SIG-M5 (cell line): ENCODE measurements at places on chromosomes 13 and 19.
A peak's percentile ranks its signal among the peaks of the same experiment; 100 is the strongest.

DNA sequence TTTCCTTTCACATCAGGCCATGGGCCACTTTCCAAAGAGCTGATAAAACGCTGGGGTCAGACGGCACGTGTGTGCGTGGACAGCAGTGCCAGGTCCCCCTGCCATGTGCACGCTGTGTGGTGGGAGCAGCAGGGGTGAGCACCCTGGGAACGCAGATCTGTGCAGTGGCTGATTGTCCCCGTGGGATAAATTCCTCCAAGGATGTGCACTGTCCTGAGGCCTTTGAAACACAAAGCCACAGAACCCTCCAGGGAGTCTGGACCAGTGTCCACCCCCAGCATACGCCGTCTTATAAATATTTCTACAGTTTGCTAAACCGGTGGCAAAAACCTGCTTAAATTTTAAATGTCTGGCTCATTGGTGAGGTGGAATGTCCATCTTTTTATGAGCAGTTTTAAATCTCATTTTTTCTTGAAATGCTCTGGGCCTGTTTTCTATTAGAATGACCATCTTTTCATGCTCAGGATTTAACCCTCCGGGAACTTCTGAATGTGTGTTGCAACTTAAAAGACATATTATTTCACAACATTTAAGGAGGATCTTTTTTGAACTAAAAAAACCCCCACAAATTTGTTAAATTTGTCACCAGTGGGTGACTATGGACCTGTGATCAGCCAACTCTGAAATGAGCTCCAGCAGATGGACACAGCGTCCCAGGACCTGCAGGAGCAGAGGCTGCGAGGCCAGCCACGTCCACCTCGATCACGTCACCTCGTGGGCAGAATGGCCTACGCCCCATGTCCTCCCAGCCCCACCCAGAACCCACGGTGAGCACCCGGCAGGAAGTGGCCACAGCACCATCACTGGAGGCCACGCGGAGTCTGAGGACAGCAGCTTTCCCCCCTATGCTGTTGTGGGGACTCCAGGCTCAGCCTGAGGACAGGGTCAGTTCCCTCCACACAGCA lies 68.6 kb downstream of the RASA3 start:
- no peak for DNase-seq

- no peak for DNase-seq
Measured at GRCh38 chr19:35692010-35692409, 12.3 kb upstream of the ZBTB32 start.

- DNase-seq, result no peak
Measured at GRCh38 chr13:59103004-59103768, 1060.5 kb downstream of the DIAPH3 start.

- DNase-seq, result no peak
Measured at GRCh38 chr13:55437162-55437561, 1703.6 kb upstream of the PRR20A start.

DNA sequence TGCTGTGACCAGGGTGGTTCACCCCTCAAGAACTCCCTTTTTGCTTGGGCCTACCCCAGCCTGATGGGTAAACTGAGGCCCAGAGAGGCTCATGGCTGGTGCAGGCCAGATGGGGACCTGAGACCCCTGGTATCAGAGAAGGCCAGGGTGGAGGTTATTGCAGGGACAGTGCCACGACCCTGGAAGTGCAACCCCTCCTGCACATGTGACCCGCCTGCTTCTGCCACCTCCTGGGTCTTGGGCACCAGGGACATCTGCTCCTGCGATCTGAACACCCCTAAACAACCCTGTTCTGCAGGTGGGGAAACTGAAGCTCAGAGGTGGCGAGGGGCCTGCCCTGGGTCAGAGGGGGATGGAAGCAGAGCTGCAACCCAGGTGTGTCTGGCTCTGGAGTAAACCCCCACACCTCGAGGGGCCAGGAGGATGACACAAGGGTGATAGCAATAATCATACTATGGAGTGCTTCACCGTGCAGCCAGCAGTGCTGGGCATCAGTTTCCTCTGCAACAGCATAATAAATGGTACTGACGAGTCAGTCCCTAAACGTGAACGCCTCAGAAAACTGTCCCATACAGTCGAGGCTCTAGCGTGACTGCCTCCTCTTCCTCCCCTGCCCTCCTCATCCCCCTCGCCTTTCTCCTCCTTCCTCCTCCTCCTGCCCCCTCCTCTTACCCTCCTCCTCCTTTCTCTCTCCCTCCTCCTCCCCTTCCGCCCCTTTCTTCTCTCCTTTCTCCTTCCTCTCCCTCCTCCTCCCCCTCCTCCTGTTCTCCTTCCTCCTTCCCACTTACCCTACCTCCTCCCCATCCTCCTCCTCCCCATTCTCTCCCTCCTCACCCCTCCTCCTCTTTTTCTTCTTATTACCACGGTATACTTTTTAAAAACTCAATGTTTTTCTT lies 4.3 kb downstream of the YJEFN3 start:
- no peak for DNase-seq

DNA sequence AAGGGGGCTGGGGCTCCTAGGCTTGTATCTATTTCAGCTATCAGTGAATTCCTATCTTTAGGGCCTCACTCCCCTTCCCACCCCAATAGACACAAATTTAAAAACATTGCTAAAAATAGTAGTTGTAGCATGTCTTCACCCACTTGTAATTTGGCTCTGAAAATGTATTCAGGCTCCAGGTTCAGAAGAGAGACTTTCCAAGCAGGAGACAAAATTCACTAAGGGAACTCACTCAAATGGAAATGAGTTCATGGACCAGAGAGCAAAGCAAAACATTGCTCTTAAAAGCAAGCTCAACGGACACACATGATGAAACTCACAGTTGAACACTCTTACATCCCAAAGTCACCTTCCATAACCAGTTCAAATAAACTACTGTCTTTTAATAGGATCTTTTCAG lies 36.8 kb downstream of the PHF11 start:
- DNase-seq, result no peak

GRCh38 chr19:46616631-46617322 lies 8.1 kb downstream of the PTGIR start:
- DNase-seq, result no peak

DNA sequence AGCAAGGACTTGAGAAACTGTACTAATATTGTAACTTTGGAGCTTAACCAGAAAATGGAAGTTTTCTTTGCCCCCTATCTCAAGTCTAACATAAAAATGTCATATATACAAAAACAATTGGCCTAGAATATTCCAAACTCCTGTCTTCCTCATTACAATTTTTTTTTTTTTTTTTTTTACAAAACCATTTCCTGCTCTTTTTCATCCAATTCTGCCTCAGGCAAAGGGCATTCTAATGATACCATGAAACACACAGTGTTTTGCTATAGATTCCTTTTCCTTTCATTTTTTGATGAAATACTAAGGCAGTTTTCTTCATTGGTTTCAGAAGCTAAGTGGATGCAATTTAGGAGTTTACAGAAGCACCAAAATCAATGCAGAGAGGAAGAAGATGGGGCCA lies 119.7 kb downstream of the LHFPL6 start:
- DNase-seq, result no peak

DNA sequence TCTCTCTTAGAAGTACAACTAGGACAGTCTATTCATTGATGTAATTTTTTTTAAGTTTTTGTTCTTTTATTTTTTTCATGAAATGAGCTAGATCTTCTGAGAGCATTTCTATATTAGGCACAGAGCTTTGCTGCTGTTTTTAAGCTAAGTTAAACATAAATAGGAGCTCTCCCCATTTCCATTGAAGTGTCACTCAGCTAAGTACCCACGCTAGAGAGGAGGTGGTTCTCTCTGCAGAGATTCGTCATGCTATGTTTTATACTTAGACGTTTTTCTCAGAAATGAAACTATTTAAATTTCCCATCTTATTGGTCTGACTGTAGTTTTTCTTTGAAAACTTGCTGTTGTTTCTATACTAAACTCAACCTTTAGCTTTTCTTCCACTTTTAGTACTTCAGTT lies 271.5 kb downstream of the PCDH9 start:
- no peak for DNase-seq

GRCh38 chr13:42334329-42334706 lies 62.4 kb downstream of the AKAP11 start:
- DNase-seq, result no peak

GRCh38 chr13:52158629-52159158 lies 703 bp downstream of the NEK3 start:
- no peak for DNase-seq

GRCh38 chr13:47294691-47295090 lies 397.8 kb upstream of the HTR2A start:
- DNase-seq, result no peak

DNA sequence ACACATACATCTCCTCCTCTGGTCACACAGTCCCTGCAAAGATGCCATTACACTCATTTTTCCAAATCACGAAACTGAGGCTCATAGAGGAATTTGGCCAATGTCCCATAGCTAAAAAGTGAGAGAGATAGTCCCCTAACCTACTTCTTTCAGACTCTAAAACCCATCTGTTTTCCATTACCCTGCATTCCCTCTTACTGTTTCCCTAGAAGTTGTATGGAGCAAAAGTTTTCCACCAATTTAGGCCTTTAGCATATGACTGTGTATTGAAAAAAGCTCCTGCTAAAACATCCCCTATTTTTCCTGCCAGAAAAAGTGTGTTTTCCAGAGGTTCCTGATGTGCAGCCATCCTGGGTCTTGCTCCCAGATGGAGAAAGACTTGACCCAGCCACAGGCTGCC lies 16.3 kb downstream of the SERP2 start:
- no peak for DNase-seq

GRCh38 chr19:15427350-15427700 lies 8.5 kb upstream of the AKAP8L start:
- no peak for DNase-seq

DNA sequence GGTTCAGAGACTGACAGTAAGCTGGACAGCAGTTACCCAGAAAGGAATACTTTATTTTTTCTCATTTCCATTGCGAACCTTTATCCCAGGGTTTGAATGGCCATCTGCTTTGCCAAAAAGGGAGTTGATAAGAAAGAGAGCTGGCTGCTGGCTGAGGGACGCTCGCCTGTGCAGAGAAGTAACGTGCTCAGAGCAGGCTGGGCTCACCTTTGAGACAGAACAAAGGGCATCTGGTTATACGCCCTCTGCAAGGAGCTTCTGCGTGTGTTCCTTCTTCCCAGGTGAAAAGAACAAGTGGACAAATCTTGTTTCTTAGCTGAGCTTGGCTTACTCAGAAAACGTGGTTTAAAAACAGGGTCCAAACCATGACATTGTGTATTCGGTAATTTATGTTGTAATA lies 47.4 kb downstream of the EFNB2 start:
- no peak for DNase-seq

- DNase-seq, result no peak
Measured at GRCh38 chr19:39845584-39845932, 621 bp downstream of the FBL start.

DNA sequence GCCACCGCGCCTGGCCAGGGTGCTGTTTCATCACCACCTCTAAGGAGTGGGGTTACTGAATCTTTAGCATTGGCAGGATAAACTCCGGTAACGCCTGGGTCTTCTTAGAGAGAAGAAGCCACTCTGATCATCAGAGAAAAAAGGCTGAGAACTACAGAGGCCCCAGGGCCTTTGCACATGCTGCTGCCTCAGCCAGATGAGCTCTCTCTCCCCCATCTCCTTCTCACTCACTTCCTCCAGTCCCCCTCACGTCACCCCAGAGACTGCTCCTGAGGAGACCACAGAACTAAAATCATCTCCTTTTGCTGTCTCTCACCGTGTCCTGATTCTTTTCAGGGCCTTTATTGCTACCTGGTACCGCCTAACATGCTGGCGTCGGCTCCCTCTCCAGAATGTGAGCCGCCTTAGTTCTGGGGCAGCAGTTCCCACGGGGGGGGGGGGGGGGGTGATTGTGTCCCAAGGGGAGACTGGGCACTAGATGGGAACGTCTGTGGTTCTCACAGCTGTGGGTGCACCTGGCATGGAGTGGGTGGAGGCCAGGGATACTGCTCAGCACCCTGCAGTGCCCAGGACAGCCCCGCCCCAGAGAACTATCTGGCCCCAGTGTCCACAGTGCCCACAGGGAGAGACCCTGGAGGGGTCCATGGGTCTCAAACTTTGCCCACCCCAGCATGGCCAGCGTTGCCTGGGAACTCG lies 5.1 kb upstream of the DIRAS1 start:
- no peak for DNase-seq

GRCh38 chr19:2041683-2042484 lies 9.2 kb downstream of the MKNK2 start:
- peak; percentile 48 for DNase-seq

DNA sequence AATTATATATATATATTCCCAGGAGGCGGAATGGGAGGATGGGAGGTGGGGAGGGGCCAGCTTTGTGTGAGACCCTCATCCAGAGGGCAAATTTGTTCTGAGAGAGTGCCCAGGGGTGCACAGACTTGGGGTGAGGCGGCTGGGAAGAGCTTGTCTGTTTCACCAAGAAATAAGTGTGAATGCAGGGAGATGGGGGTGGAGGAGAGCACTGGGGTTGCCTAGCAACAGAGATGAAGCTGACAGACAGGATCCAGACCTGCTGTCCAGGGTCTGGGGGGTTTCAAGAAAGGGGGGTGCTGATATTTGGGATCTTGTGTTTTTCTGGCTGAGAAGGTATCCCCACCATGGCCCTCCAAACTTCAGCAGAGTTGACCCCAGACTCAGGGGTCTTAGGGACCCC lies 18.6 kb upstream of the TNFAIP8L1 start:
- DNase-seq, result no peak

DNA sequence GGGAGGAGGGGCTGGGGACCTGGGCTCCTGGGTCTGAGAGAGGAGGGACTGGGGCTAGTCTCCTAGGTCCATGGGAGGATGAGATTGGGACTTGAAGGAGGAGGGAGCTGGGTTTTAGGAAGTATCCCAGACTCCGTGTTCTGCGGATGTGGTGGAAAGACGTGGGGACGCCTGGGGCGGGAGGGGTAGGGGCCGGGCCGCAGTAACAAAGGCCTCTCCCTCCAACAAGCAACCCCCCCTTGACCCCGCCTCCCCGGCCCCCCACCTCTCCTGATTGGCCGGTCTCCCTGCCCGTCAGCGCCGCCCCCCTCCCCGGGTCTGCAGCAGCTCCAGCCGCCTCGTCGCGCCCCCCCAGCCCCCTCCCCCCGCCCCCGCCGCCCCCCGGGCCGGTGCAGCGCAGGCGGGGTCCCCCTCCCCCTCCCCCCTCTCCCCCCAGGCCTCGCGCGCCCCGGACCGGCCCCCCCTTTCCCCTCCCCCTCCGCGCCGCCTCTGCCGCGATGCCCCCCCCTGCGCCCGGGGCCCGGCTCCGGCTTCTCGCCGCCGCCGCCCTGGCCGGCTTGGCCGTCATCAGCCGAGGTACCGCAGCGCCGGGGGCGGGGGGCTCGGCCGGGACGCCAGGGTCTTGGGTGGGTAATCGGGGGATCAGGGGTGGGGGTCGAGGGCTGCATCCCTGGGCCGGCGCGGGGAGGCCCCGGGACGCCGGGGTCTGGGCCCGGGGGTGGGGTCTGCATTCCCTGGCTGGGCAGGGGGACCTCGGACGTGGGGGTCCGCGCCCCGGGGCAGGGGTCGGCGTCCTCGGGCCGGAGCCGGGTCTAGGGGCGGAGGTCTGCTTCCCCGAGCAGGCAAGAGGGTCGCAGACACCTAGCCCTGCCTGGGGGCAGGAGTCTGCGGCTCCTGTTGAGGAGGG lies at the start of gene IGLON5:
Gene IGLON5, plus strand, starts transcription at position 294 of the 907 bp plus-strand sequence. Its CDS starts 204 bp downstream, at position 498.
- DNase-seq, result no peak

GRCh38 chr19:33690378-33691029 lies 68.8 kb downstream of the CHST8 start:
- no peak for DNase-seq

- no peak for DNase-seq
Measured at GRCh38 chr19:46035986-46036743, 4.6 kb downstream of the IGFL4 start.

- no peak for DNase-seq
Measured at GRCh38 chr13:98068521-98068920, 74.4 kb upstream of the FARP1 start.

- DNase-seq, result no peak
Measured at GRCh38 chr19:33627526-33627925, 5.8 kb downstream of the CHST8 start.
